ENCODE measurements at places on chromosomes 16 and 17.

GRCh38 chr17:8963647-8964258, 1.8 kb downstream of the PIK3R5 start:
- DNase-seq: no peak

DNA sequence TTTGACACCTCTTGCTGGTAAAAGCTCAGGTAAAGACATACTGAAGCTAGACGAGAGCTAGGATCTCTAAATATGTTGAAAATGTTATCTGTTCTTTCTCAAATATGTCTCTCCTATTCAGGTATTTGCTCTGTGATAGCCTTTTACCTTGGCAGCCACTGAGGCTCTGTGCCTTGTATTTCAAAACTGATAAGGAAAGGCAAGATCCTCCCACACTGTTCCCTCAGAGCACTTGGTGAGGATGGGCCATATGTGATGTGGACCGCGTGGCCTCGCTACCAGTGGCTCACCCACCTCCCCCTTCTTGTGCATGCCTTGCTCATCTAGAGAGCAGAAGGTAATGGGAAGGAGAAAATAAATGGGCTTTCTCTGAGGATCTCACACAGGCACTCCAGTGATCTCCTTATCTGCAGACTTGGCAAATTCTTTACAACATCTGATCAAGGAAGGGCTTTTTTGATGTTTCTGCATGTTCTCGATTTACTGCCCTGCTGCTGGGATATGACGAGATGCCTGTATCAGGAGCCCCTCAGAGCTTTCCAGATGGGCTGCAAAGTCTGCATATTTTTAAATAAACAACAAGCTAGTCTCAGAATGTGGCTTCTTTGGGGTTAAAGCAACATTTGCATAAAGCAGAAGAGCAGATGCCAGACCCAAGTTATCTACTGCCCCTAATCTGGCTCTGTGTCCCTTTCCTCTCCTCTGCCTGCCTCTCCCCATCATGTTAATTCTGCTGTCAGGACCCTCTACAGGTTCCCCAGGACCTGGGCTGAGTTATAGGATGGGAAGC, 16.9 kb downstream of the HOXB1 start:
- no peak for DNase-seq

GRCh38 chr17:9811537-9811936, 10.3 kb downstream of the GSG1L2 start:
- DNase-seq: no peak

GRCh38 chr16:13742928-13743327, 177.0 kb upstream of the ERCC4 start:
- no peak for DNase-seq

DNA sequence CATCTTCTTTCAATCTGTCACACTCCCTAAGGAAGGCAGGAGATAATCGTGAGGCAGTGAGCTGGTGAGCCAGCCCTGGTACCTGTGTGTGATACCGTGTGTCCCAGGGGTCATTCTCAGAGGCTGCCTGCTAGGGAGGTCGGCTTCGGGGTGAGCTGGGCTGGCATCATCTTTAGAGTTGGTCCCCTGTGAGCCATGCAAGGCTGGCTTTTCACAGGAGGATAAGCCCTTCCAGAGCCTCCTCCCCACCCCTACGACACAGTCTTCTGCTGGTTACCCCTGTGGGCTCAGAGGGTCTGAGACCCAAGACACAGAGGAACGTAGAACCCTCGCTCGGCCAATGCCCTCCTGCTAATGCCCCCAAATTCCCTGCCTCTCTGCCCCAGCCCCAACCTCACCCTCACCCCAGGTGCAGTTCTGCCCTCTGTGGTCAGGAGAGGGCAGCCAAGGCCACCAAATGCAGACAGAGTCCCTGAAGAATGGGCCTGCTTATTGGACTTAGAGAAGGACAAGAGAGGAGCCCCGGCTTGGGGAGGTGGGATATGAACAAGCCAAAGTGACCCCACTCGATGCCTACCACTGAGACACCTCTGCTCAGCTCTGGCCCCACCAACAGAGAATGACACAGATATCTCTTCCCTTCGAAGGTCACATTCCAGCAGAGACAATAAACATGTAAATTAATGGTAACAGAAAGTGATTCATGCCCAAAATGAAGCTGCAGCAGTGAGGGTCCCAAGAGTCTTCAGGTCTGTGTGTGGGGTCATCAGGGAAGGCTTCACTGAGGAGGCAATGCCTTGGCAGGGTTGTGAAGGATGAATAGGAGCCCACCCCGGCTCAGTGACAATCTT, 80.8 kb upstream of the CCL1 start:
- DNase-seq: peak; percentile 1
